ENCODE measurements at places on chromosomes 4 and X.

DNA sequence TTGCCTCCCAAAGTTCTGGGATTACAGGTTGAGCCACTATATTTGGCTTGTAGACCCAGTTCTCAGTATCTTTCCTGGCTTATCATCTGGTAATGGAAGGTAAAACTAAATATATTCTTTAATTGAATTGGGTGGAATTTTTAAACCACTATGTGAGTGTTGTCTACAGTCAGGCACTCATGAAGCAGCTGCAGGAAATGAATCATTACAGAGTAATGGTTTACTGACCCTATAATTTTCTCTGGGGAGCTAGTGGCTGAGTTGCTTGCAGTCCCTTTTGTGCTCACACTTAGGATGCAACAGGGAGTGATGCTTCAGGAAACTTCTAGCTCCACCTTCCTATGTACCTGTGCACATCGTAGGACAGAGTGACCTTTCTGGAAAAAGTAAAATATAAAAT lies 4.1 kb upstream of the UGT2B7 start:
- DNase-seq, result no peak

GRCh38 chrX:41516999-41517765 lies 70.0 kb downstream of the NYX start:
- no peak for DNase-seq

DNA sequence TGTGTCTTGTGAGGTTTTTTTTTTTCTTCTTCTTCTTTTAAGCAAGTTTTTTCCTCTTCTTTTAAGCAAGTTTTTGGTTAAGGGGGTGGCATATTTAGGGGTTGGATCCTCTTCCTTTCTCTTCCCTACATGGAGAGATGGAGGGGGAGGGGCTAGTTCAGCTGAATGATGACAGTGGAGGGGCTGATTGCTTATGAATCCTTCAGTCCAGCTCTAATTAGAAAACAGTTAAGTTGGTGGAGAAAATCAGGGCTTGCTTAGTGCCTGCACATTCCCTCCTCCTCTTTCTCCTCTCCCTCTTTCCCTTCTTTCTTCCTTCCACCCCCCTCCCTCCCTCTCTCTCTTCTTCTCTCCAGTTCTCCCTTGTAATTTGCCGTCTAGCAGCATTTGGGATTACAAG lies 4.4 kb upstream of the HAND2 start:
- DNase-seq, result no peak

DNA sequence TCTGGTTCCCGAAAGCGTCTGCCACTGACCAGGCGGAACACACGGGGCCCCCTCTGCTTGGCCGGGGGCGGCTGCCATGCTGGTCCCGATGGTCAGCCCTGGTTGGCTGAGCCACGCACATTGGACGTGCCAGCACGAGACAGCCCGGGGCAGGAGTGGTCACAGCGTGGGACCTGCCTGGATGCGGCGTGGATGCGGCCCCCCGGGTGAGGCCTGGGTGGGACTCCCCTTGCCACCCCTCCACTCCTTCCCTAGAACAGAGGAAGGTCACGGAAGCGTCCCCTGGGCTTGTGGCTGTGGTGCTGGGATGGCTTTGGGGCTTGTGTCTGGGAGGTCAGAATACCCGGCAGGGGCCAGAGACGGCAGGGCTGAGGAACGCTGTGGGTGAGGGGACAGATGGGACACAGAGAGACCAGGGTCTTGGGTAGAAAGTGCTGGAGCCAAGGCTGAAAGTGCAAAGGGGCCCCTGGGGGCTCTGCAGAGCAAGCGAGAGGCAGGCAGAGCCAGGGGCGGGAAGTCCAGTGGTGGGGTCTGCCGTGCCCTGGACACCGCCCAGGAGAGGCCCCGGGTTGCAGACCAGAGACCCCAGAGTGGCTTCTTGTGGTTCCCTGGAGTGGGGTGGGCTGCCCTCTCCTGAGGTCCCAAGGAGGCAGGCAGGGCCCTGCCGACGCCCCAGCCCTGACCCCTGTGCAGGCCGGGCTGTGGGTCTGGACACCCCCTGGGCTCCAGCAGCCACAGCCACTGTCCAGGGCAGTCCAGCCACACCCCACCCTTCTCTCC lies 8.6 kb upstream of the CPLX1 start:
- no peak for DNase-seq

DNA sequence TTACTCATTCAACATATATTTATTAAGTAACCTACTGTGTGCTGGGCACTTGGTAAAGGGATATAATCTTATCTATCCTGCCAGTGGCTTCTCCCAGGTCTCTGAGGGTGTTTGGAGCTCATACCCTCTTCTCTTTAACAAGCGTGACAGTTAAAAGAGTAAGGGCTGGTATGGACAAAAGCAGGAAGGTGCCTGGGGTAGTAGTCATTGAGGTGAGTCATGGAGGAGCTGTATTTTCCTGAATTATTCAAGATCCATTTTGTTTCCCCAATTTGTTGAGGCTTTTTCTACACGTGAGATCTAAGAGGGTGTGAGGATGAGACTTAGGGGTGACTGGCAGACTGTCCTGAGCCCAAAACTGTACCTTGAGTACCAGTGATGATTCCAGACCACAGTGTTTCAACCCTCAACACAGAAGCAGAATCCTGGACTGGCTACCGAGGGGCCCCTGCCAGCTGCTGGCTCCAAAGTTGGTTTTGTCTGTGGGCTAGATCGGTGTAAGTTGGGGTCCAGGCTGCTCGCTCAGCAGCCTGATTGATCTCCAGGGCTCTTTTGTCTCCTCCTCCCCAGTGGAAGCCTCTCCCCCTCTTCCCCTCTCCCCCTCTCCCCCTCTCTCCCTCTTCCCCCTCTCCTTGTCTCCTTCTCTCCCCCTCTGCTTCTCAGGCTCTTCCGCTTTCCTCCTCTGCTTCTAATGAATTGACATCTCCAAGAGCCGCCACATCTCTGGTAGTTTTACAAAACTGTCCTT lies at the start of gene DRP2:
Gene DRP2, plus strand, starts transcription at position 671 of the 748 bp plus-strand sequence. CDS start 11,862 bp downstream, outside the sequence.
- DNase-seq, result no peak

DNA sequence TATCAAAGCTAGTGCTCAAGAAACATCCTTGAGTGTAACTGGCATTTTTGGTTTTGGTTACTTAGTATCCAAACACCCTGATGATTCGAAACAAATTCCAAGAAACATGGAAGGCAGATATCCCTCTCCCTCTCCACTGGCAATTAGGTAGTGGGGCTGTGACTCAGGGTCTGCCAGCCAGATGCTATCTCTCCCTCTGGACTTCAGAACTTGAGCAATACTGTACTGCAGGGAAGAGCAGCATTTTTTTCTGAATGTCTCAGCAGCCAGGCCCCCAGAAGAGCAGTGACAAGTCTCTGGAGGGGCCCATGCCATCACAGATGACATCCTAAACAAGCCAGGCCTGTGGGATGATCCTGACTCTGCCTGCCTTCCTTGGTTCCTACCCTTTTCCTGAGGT lies 37.3 kb upstream of the BCORL1 start:
- DNase-seq, result no peak

DNA sequence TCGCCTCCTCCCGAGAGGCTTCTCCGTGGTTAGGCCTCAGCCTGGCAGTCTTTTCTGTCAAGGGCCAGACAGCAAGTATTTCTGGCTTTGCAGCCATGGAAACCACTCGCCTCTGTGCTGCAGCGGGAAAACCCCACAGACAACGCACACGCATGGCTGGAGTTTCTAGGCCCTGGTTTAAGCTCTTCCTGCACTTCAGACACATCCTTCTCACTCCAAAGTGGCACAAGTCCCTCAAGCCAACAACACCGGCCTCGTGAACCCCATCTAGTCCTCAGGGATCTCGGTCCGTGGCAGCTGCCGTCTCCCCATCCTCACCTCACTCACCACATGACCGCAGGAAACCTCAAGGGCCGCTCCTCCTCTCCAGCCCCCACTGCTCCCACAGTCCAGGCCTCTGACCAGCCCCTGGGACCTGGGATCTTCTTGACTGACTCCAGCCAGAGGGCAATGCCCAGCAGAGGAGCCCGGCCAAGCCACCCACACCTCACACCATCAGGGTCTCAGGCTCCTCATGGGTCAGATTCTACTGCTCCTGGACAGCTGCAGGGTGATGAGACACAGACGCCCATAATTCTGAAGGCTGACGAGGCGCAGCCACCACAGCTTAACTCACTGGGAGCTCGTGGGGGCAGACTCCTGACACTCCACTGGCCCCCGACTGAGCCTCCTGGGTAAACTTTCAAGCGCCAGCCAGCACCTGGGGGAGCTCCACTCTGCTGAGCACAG lies 21.7 kb downstream of the LETM1 start:
- no peak for DNase-seq

GRCh38 chr4:114417214-114417613 lies 181.4 kb upstream of the UGT8 start:
- no peak for DNase-seq

DNA sequence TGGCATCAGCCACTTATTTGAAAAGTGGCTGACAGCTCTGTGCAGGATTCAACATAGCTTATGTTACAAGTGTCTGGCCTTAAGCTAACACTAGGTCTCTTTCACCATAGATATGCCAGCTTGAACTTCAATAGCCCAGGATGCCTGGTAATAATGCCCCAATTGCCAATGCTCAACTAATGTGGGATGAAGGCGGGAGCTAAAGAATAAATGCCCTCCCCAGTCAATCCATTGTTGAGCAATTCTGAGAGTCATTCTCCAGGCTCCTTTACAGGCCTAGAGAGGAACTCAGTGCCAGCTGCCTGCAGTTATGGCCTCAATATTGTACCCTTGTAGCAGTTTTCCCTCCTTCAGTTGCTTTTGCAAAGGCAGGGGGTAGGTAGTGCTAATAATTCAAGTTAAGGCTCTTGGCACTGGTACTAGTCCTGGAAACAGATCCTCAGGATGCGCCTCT lies 460.2 kb downstream of the GABRG1 start:
- no peak for DNase-seq

GRCh38 chr4:172514801-172515200 lies 653.8 kb upstream of the GALNT7 start:
- DNase-seq, result no peak

DNA sequence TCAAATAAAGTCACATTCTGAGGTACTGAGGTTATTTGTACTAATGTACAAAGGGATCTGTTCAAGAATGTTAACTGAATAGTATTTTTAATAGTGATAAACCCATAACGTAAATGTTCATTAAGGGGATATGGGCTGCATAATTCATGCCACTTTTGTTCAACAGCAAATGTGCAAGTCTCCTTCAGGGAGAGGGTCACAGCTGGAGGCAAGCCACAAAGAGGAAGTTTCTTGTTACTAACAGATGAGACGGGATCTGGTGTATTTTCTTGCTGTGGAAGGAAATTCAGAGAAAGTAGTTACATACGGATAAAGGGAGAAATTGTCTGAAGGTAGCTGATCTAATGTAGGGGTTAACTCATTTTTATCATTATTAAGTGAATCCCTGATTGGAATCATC lies 10.0 kb downstream of the ZFP42 start:
- no peak for DNase-seq

DNA sequence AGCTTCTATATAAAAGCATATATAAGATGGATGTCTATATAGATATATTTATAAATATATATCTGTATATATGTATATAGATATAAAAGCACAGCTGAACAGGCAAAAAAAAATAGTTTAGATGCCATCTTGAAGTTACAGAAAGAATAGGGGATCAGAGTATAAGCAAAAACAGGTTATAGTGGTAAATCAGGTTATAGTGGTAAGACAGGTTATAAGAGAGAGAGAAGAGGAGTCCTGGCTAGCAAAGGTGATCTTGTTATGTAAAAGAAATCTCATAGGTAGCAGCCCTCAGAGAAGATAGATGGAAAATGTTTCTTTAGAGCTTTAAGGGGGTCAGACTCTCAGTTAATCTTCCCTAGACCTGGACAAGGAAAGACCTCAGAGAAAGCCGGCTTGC lies 1263.1 kb downstream of the PCDH7 start:
- DNase-seq, result no peak

DNA sequence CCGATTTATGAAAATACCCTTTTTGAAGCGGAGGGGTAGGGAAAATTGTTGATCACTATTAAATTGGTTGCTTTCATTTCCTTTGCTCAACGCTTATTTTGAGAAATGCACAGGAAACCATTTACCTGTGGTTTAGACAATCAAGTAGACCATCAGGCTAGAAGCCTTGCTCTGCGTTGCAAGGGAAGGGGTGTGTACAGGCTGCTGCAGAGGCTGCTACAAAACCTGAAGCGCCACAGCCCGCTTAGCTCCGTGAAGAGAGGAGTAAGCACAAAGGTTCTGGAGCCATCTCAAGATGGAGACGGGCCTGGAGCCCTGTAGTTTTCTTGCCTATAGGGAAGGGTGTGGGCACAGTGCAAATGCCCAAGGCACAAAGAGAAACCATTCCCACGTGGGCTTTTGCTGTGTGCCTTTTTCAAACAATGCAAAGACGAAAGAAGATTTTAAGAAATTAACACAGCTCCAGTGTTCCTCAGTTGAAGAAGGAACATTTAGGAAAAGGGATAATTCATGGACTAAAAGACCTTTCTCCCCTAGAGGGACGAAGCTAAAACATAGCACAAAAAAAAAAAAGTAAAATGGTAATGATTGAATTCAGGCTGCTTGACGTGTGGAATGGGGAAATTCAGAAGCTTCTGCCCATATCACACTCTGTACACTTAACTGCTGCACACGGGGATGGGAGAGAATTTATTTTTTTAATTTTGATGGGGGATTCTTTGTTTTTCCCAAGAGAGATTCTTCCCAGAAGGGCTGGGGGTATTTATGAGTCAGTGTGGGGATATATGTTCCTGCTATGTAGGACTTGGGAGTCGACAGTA lies 3.5 kb downstream of the TMSB4X start:
- peak; percentile 74 for DNase-seq

DNA sequence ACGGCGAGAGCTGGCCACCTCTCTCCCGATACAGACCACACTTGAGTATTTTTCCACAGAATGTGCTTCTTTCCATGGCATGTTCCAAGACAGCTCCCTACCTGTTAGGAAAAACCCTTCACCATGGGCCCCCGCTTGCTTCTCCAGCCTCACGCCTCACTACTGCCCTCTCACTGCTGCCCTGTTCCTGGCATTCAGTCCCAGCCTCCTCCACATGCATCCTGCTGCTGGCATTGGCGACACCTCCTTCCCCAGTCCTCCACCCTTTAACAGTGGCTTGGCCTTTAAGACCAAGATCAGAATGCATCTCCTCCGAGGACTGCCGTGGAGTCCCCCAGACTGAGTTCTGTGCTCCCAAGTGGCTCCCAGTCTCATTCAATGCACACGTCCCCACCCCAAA lies 10.7 kb downstream of the PNMA6F start:
- DNase-seq, result no peak

- DNase-seq, result no peak
Measured at GRCh38 chrX:30504309-30504708, 73.3 kb downstream of the TASL start.

DNA sequence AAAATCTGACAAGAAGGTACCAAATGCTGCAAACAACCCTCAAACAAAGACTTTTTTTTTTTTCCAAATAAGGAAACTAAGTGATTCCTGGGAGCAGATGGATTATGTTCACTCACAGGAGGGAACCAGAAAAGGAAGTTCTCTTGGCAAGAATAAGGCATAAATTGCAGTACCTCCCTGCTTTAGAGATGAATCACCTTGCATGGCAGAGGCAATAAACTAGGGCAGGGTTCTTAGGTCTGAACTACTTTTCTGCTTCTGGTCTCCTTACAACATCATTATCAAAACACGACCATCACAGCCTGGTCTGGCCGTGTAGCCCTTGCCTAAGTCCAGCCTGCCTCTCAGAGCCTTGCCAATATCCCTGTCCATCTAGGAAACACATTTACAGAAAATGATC lies 6.3 kb downstream of the TMEM31 start:
- no peak for DNase-seq
